ENCODE measurements at places on chromosomes 2 and 18. TPM values are rescaled to one million over a fixed set of nuclear protein-coding genes. Genes with fewer than 3 reads are reported as not detected.

GPR75 gene
- 5.6 TPM for total RNA-seq

B3GNT7 gene
- total RNA-seq = 0.27 TPM

DNA sequence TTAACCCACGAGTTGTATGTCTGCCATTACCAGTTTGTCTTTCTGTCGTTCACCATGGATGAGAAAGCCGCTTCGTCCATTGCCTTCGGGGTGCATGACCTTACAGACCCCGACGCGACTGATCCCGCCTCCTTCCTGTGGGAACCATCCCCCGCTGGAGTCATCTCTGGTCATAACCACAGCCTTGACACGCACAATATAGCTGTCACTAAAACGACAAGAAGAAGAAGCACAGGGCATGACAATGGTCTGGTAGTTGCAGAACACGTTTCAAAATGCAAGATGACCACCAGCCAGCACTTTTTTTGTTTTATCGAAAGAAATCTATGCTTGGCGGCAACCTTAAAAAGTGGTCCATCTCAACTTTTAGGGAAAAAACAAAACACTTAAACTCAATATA, 87.7 kb downstream of the SPRED2 start:
- DNase-seq = no peak

IL1RN gene
- not detected for total RNA-seq

CCDC141 gene
- total RNA-seq = 0.51 TPM

GRCh38 chr2:100268986-100269385, 53.3 kb downstream of the LONRF2 start:
- DNase-seq = no peak

DNA sequence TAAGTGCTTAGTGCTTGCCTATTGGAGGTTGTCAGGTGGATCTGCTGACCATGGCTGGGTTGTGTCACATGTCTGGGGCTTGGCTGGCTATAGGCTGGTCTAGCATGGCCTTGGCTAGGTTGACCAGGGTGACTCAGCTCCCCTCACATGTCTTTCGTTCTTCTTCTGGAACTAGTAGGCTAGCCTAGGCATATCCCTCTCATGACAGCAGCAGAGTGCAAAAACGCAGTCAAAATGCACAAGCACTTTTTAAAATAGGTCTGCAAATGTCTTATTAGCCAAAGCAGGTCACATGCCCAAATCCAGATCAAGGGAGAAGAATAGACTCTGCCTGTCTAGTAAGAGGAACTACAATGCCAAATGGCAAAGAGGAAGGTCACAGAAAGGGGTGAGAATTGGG, 179.7 kb upstream of the ACVR2A start:
- DNase-seq = no peak

DNA sequence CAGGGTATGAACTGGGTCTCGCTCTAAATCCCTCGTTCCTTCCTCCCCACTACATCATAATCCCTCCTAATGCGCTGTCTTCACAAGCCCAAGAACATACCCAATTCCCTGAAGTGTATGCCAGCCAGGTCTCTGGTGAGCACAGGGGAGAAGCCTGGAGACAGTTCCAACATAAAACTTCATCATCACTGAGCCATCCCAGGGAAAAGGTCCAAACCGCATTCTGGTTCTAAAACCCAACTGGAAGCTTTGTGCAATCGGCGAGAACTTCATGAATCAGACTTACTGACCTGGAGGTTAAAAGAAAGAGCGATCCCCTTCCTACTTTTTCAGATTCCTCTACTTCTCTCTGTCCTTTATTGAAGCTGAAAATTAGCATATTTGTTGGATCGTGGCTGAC, 132.7 kb downstream of the ALPK2 start:
- no peak for DNase-seq

CYP1B1 gene
- 3.4 TPM for total RNA-seq

ERBB4 gene
- total RNA-seq = 1.8 TPM

GRCh38 chr2:96801005-96801785, 14.9 kb upstream of the CNNM3 start:
- peak; percentile 81 for DNase-seq

DNA sequence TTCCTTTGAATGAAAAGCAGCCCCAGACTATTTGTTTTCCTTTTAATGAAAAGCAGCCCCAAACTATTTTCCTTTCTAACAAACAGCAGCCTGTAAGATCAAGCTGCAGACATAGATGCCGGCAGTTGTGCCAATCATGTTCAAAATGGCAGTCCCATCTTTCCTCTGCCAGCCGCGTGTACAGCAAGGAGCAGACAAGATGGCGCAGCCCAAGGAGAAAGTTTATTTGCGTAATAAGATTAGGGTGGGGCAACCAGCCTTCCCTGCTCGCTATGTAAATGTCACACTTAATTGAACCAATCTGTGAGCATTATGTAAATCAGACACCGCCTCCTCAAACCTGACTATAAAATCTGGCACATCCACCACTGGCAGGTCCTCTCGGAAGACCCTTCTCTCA, 226.0 kb downstream of the TGIF1 start:
- no peak for DNase-seq

GRCh38 chr2:136129601-136130000, 11.7 kb upstream of the CXCR4 start:
- no peak for DNase-seq

GRCh38 chr2:241868661-241869081, 858 bp upstream of the RTP5 start:
- peak; percentile 19 for DNase-seq

GALNT13 gene
- 5.5 TPM for total RNA-seq

DNA sequence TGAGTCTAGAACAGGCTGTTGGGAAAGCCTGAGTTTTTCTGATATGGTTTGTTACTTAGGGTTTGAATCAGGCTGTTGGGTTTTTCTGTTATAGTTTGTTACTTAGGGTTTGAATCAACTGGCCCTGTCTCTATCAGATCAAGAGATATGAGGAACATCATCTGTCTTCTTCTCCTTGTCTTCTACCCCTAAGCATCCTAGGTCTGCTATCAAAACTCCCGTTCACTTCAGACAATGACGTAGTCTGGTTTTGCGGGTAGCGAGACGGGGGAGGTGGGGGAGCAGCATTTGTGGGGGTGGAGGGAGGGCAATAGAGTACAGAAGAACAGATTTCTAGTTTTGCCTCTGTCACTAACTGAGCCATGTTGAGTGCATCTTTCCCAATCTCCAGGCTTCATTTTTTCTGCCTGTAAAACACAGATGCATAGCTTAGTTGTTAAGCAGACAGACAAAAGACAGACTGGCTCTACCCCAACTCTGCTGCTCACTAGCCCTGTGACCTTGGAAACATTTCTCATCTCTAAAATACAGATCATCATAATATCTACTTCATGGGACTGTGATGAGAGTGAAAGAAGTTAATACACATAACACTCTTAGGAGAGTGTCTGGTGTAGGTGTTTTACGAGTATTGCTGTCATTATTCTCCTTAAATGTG, 9.1 kb downstream of the TNP1 start:
- no peak for DNase-seq

GRCh38 chr2:53848062-53848461, 11.7 kb downstream of the GPR75 start:
- no peak for DNase-seq

GRCh38 chr18:8279781-8280330, 329.4 kb upstream of the RAB12 start:
- DNase-seq = no peak

ANTXR1 gene
- total RNA-seq = 26.7 TPM

GRCh38 chr2:45943219-45944044, 292.0 kb downstream of the PRKCE start:
- DNase-seq = no peak

DNA sequence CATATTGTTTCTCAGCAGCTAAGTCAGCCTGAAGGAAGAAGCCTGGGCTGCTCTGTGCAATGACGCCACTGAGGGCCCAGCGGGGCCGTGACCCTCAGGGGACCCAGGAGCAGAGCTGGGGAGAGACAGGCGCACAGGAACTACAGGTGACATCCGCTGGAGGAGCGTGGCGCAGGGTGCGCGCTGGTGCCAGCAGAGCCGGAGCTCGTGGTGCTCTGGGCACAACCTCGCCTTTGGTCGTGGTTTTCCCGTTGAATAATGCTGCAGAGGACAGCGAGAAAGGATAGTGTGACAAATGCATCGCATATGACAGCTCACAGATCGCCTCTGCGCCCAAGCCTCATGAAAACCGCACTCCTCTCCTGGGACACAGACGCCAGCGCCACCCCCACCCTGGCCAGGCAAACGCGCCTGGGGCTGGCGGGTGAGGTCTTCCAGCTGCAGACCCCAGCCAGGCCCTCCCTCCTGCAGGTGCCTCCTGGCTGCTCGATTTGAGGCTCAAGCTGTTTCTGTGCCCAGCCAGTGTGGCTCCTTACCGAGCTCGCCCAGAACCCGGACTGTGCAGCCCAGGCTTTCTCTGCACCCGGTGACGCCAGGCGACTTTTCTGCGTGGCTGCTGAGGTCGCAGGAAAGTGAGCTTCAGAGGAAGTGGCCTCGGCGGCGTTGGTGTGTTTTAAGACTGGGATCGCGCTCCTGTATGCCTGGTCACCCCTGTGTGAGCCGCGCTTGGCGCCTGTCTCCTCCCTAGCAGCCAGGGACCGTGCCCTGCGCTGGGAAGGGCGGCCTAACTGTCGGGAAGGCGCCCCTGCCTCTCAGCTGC, 583.1 kb upstream of the HS6ST1 start:
- DNase-seq = no peak

DNA sequence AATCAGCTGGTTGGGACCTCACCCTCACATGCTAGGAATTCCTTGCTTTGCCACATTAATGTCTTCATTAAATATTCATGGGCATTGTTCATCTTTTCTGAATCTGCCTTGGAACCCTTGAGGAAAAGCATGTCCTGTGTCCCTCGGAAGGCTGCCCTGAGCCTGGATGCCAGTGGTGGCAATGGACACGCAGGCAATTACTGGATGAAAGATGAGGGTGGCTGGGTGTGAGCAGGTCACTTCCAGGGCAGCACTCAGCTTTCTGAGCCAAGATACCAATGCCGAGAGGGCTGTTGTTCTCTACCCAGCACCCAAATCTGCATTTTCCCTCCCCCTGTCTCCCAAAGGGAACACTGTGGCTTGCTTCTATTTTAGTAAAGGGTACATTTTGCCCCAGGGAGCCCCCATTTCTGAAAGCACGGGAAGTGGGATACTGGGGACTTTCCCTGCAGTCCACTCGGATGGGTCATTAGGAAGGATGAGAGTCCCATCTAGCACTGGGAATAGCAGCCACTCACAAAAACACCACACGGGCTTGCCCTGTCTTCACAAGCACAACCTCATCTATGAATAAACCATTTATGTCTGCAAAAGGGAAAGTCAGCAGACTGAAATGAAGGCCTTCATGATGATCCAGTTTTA, 234.8 kb downstream of the SOX11 start:
- DNase-seq = no peak

GRCh38 chr2:146817613-146818012, 1027.2 kb upstream of the ACVR2A start:
- DNase-seq = no peak

GRCh38 chr2:84297155-84297554, 161.9 kb downstream of the SUCLG1 start:
- DNase-seq = no peak

RAD51AP2 gene
- total RNA-seq = not detected

MREG gene
- total RNA-seq = 48.4 TPM

CCL20 gene
- not detected for total RNA-seq

THSD7B gene
- 182 TPM for total RNA-seq

DNA sequence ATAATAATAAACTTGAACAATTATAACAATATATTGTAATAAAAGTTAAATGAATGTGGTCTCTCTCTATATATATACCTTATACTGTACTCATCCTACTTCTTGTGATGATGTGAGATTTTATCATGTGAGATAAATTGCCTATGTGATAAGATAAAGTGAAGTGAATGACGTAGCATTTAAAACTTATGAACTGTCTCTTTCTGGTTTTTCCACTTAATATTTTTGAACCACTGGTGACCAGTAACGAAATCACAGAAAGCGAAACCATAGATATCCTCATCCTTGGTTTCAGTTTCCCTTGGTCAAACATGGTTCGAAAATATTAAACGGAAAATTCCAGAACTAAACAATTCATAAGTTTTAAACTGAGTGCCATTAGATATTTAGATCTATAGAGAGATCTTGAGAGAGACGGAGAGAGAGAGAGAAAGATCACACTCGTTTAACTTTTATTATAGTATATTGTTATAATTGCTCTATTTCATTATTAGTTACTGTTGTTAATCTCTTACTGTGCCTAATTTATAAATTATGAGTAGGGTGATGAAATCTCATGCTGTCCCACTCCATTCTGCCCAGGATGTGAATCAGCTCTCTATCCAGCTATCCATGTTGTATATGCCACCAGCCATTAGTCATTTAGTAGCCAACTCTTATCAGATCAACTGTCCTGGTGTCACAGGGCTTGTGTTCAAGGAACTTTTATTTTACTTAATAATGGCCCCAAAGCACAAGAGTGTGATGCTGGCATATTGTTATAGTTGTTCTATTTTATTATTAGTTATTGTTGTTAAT, 156.8 kb downstream of the THADA start:
- DNase-seq = no peak
